ENCODE measurements at places on chromosomes 7 and 10.

DNA sequence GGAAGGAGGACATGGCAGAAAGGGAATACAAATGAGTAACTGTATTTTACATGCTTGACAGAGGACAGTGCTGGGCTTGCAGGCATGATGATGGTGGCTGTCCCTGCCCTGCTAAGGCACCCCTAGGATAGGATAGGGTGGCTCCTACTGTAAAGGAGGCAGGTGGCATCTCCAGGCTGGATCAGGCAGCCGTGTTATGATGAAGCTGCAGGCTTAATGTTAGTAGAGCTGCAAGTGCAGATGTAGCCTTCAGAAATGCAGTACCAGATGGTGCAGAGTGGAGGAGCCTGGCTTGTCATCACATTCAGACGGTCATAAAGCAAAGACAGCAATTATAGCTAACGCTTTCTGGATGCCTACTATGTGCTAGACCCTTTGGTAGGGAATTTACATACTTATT, 287.9 kb upstream of the PODXL start:
- no peak for DNase-seq

DNA sequence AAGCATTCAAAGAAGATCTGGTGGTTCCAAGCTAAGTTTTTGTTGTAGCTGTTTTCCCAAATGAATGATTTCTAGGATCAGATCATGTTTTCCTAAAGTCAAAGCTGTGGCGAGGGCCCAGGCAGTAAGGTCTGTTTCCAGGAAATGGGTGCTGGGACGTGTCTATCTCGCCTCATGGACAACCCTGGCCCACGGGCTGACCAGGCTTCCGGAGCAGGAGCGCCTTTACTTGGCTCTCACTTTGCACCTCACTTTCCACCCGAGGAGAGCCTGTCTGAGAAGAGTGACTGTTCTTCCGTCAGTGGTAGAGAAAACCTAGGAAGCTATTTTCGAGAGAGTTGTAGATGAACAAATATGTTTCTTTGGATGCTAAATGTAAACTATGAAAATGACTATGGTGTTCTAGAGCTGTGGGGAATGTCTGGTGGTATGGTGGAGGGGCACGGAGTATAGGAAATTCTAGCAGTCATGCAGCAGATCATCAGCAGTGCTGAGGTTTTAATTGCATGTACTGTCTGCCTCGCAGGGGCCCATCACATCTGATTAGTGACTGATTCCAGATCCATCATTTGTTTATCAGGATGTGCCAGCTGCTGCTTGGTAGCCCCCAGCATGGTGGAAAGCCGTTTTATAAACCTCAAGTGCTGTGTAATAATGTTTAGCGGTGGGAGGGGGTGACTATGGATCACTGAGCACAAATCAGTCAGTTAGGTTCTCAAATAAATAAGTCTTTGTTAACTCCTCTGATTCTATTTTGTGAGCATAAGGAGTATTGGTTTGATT, 66.6 kb downstream of the VWC2 start:
- DNase-seq = no peak

GRCh38 chr10:28765641-28766040, 88.3 kb downstream of the BAMBI start:
- no peak for DNase-seq

DNA sequence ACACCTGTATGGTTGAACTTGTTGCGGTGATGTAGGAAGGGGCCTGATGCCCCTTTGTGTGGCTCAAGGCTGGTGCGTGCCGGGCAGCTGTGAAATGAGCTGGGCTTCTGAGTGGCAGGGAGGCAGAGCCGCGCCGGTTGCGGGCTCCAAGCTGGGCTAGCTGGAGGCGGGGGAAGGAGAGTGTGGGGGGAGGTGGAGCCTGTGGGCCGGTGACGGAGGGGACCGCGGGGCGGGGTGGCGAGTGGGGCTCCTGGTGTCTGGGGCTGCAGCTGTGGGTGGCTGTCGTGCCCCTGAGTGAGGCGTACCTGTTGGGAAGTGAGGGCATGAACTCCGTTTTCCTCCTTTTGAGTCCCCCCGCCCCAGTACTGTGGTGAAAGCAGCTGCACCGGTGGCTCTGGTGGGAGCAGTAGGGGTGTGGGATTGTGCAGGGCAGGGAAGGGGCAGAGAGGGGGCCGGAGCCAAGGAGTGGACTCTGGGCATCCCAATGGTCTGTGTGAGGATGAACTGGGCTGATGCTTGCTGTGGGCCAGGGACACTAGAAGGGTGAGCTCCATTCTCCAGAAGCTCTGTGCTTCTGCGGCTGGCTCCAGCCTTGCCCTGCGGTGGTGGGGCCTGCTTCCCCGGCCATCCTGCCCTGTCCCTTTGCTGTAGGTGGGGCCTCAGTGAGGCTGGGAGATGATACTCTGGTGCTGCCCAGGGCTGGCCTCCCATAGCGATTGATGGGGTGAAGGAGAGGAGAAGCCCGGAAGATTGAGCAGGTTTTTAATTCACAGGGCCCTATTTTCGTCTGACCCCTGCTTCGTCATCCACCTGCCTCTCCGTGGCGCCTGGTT, 41.7 kb downstream of the INPP5A start:
- DNase-seq = no peak

DNA sequence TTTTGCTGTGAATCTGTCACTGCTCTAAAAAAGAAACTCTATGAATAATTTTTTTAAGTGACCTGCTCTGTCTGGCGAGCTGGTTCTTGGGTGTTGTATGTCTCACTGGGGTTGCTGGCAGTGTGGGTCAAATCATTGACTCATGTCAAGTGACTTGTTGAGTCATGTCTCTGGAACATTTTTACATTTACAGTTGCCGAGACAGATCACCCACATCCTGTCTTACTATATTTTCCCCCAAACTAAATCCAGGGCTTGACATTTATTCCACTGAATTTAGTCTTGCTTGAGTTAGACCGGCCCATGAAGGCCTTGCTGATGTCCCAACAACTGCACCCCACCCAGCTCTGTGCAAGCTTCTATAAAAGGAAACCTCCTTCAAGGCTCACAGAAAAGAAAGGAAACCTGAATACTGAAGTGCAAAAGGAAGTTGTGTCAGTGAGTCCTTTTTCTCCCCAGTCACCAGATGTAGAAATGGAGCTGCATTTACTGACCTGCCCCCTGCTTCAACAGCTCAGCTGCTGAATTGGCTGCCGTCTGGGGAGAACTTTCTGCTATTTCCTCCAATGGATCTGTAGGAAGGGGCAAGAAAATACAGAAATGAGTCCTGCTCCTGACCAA, 290.3 kb downstream of the TNS3 start:
- DNase-seq = peak; percentile 21

DNA sequence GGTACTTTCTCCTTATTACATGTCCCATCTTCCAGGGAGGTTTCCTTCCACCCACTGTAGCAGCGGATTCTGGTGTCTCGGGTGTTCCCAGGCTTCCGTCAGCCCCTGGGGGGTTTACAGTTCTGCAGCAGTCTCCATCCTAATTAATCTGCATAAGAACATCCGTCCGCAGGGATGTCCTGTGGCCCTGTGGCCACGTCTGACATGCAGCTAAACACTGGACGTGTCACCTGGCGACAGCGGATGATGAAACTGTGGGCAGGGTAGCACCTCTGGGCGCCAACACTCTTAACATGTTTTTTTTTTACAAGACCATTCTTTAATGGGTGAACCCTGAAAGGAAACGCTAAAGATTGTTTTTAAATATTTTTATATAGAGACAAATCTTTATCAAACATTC, 58.2 kb downstream of the DIP2C start:
- DNase-seq = no peak

DNA sequence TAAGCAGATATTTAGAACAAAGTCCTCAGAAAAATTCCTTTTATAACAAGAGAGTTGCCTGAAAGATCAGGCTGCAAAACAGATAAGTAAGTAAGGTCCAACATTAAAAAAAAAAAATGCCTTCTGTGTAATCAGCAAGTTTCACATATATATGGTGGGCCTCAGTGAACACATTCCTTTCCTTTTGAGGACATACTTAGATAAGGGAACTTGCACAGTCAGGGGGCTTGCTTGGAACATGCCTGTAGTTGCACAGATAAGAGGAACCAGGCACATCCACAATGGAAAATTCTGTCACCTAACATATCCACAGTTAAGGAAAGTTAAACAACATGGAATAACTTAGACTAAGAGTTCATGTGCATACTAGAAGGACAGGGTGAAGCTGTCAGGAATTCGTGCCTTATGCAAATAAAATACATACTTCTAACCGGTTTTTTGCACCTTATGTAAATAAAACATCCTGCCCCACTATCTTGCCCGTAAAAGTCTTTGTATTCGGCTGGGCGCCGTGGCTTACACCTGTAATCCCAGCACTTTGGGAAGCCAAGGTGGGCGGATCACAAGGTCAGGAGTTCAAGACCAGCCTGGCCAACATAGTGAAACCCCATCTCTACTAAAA, 257.3 kb downstream of the ZNF33B start:
- no peak for DNase-seq

DNA sequence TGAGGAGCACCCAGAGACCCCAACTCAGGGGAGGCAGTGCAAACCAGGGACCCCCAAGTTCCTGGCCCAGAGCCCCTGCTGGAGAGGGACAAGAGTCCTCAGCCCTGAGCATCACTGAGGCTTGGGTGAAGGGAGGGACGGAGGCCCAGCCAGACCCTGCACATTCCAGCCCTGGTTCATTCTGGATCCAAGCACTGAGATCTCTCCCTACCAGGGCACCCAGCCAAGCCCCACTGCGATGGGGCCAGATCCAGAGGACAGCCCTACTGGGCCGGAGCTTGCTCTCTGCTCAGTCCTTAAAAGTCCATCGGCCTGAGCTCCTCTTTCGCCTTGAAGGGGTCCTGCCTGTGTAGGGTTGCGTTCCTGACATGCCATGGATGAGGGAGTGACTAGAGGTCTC, 40.5 kb upstream of the RABGEF1 start:
- DNase-seq = no peak

GRCh38 chr10:60230892-60231291, 158.8 kb downstream of the ANK3 start:
- no peak for DNase-seq

DNA sequence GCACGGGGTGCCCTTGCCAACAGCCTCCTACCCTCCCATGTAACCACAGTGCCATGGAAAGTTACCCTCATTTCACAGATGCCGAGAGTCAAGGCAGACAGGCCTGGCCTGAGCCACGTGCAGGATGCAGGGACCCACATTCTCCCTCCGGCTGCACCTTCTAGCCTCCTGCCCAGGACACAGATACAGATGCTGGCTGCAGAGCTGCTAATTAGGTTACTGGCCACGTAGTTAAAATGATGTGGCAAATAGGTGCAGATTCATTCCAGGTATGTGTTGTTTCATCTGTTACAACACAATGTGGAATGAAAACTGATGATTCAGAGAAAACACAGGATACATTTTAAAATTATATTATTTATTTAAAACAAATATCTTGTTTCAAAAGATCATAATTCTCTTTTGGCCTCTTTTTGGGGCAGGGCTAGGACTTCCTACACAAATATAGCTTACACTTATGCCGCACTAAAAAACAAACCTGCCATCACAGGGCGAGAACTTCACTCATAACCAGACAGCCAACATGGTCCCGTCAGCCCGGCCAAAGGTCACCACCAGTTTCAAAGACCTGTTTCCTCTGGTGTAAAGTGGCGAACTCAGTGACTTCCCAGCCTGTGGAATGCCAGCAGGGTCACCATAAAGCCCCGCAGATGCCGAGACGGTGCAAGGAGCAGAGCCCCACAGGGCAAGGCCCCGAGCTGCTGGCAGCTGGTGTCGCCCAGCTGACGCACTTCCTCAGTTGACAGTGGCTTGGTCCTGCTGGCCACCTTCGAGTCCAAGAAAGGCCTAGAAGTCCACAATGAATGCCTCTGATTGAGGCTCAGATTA, 83.5 kb downstream of the TNS3 start:
- no peak for DNase-seq

- DNase-seq = no peak
Measured at GRCh38 chr7:95389516-95389915, 6.7 kb downstream of the PON3 start.

DNA sequence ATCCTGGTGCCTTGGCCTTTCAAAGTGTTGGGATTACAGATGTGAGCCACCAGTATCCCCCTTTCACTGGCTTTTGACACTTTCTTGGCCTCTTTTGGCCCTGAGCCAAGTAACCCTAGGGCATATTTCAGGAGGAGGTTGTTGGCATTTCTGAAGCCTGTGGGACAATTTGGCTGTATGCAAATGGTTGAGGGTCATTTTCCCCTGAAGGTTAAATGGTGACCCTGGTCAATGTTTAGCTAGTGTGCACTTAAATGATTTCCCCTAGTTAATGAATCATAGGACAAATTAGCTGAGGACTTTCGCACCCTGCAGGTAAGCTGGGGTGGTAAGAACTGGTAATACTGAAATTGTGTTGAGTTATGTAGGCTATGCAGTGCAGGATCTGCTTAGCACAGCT, 660.5 kb downstream of the LRMDA start:
- DNase-seq = no peak
